H1 (cell line): ENCODE measurements at places on chromosomes 4 and X. TPM values are rescaled to one million over a fixed set of nuclear protein-coding genes. Genes with fewer than 3 reads are reported as not detected.

Gene RS1
- polyA plus RNA-seq, result 0.02 and 0.03 TPM in 2 replicates

Gene FGF5
- not detected in 2 replicates for polyA plus RNA-seq

Gene SLC9A6
- 5.6 and 8.0 TPM in 2 replicates for polyA plus RNA-seq

Gene WDFY3
- polyA plus RNA-seq, result 23.1 and 25.6 TPM in 2 replicates

Gene NSUN7
- polyA plus RNA-seq, result 8.8 and 9.6 TPM in 2 replicates
